ENCODE measurements at places on chromosomes 6 and 20. TPM values are rescaled to one million over a fixed set of nuclear protein-coding genes. Genes with fewer than 3 reads are reported as not detected.

The SLC44A4 gene
- 0.15 TPM for total RNA-seq

The SEMG2 gene
- total RNA-seq, result not detected

The MYL9 gene
- total RNA-seq, result 0.25 TPM

The CDH26 gene
- 0.40 TPM for total RNA-seq

The FAM162B gene
- not detected for total RNA-seq

The IRAK1BP1 gene
- total RNA-seq, result 2.7 TPM

The GUCA1A gene
- total RNA-seq, result not detected

The ZKSCAN3 gene
- total RNA-seq, result 7.0 TPM

The C6orf47 gene
- 20.9 TPM for total RNA-seq

The SPDEF gene
- total RNA-seq, result not detected

The EPPIN gene
- not detected for total RNA-seq

The MAPK13 gene
- total RNA-seq, result 29.9 TPM

The LHFPL5 gene
- not detected for total RNA-seq

The HLA-DPA1 gene
- total RNA-seq, result 29.6 TPM

The HNF4A gene
- not detected for total RNA-seq

The ASIP gene
- not detected for total RNA-seq

The RGS17 gene
- not detected for total RNA-seq

The MAP7 gene
- total RNA-seq, result 2.3 TPM

The COL9A3 gene
- total RNA-seq, result not detected

The ATP5F1E gene
- 101 TPM for total RNA-seq

The PDRG1 gene
- total RNA-seq, result 13.9 TPM

The SIRPB1 gene
- total RNA-seq, result 4.5 TPM

The ABCC10 gene
- total RNA-seq, result 47.1 TPM

The C6orf118 gene
- total RNA-seq, result not detected

The KCNS1 gene
- not detected for total RNA-seq

The BANF2 gene
- not detected for total RNA-seq

The NDRG3 gene
- total RNA-seq, result 41.2 TPM
